ENCODE measurements at places on chromosomes 6 and 20. TPM values are rescaled to one million over a fixed set of nuclear protein-coding genes. Genes with fewer than 3 reads are reported as not detected.

The BPIFA3 gene
- not detected for total RNA-seq

The FNDC1 gene
- 10.5 TPM for total RNA-seq

The TTBK1 gene
- 0.07 TPM for total RNA-seq

The FAM50B gene
- 1.6 TPM for total RNA-seq

DNA sequence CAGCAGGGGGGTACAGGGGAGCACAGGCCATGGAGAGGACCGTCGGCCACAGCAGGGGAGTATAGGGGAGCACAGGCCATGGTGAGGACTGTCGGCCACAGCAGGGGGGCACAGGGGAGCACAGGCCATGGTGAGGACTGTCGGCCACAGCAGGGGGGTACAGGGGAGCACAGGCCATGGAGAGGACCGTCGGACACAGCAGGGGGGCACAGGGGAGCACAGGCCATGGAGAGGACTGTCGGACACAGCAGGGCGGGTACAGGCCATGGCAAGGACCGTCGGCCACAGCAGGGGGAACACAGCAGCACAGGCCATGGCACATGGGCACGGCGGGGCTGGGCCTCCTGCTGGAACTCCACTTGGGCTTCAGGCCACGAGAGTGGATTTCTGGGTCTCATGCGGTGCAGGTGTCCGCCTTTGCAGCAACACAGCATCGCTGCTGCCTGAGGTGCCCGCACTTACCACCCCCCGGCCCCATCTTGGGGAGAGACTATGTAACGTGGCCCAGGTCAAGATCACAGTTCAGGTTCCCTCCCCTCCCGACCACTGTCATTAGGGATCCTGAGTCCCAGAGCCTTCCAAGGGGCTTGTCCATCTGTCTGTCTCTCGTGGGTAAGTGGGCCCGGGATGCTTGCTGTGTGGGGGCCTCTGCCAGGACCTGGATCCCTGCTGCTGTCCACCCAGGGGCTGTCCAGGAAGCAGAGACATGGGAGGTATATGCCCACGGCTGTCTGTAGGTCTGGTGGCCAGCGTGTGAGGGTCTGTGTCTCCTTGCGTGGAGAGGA lies 2.5 kb downstream of the NPBWR2 start:
- no peak overlapping the region for H3K27ac ChIP-seq
- peak; percentile 84 for DNase-seq
- peaks cover 32% of the 10 kb centered on the region for H3K27me3 ChIP-seq
- H3K4me3 ChIP-seq, result no peak overlapping the region
- H3K4me1 ChIP-seq, result peaks cover 3% of the 10 kb centered on the region

- H3K4me3 ChIP-seq, result peak overlapping the region; percentile 53
- H3K27ac ChIP-seq, result peak overlapping the region; percentile 98
- no peak for DNase-seq
- H3K27me3 ChIP-seq, result no peaks in the 10 kb centered on the region
- peaks cover 52% of the 10 kb centered on the region for H3K4me1 ChIP-seq
Measured at GRCh38 chr20:58908221-58908620, 55.7 kb downstream of the GNAS start.

DNA sequence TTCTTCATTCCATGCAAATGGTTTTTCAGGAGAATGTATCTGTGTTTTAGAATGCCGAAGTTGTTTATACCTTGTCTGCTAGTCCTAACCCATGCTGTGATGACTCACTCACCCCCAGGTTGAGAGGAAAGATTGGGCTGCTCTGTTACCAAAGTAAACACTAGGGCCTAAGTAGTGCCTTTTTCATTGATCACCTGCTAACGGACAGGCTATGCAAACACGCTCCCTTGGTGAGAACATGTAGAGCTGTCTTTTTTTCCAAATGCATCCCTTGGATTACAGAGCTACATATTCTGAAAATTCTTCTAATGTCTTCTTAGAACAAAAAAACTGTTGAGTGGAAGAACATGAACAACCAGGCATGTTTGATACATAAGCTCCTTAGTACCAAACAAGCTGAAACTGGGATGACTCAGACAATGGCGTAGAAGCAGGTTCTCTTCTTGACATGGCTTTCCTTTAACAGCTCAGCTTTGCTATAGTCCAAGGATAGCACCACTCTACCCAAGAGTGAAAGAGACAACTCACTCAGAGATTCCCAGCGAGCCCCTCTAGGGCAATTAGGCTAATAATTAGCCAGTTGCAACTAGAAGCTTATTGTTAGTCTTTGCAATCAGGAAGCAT lies 20.5 kb downstream of the PERP start:
- no peak overlapping the region for H3K27ac ChIP-seq
- no peak overlapping the region for H3K4me3 ChIP-seq
- H3K27me3 ChIP-seq, result no peaks in the 10 kb centered on the region

- peak overlapping the region; percentile 46 for H3K4me3 ChIP-seq
- H3K4me1 ChIP-seq, result peaks cover 37% of the 10 kb centered on the region
- DNase-seq, result no peak
- H3K36me3 ChIP-seq, result no peaks in the 10 kb centered on the region
Measured at GRCh38 chr6:17032988-17033634, 68.7 kb upstream of the STMND1 start.

DNA sequence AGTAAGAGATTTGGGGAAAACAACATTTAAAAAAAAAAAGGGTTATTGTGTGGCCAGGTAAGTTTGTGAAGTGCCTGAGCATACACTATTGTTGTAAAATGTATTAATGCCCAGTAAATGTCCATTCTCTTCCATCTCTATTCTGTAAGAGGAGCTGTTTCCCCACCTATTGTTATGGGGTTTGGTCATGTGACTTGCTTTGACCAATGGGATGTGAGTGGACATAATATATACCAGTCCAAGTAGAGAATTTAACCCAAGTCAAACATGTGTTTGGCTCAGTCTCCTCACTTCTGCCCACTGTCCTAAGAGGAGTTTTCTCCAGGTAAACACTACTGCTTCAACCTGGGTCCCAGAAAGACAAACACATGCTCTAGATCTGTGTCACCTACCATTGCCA lies 377.1 kb downstream of the FOXA2 start:
- no peaks in the 10 kb centered on the region for H3K36me3 ChIP-seq
- H3K27me3 ChIP-seq, result no peaks in the 10 kb centered on the region
- no peak overlapping the region for H3K4me3 ChIP-seq
- no peaks in the 10 kb centered on the region for H3K4me1 ChIP-seq
- no peak for DNase-seq

DNA sequence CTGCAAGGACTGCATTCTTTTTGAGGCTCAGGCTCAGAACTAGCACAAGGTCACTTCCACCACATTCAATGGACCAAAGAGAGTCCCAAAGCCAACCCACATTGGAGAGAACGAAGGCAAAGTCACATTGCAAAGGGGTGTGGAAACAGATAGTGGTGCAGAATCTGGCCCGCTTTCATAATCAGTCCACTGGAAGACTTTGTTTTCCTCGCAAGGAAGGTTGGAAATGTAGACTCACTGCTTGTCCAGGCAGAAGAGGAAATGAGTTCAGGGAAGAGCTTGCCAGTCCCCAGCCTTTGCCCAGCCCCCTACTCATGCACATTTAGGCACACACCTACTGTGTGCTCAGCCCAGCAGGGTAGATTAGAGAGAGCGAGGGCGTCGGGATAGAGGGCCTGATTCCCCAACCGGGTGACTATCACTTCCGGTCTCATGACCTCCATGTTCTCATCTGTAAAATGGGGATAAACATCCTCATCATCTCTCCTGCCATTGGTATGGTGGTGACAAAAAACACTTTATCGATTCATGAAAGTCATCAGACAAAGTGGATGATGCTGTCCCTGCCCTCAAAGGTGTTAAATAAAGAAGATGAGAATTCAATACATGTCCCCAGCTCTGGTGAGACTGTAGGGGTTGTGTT lies 24.3 kb upstream of the CCN5 start:
- H3K4me3 ChIP-seq, result no peak overlapping the region
- no peaks in the 10 kb centered on the region for H3K27me3 ChIP-seq
- peaks cover 2% of the 10 kb centered on the region for H3K36me3 ChIP-seq
- no peak overlapping the region for H3K27ac ChIP-seq
- peaks cover 54% of the 10 kb centered on the region for H3K4me1 ChIP-seq
- DNase-seq, result no peak

DNA sequence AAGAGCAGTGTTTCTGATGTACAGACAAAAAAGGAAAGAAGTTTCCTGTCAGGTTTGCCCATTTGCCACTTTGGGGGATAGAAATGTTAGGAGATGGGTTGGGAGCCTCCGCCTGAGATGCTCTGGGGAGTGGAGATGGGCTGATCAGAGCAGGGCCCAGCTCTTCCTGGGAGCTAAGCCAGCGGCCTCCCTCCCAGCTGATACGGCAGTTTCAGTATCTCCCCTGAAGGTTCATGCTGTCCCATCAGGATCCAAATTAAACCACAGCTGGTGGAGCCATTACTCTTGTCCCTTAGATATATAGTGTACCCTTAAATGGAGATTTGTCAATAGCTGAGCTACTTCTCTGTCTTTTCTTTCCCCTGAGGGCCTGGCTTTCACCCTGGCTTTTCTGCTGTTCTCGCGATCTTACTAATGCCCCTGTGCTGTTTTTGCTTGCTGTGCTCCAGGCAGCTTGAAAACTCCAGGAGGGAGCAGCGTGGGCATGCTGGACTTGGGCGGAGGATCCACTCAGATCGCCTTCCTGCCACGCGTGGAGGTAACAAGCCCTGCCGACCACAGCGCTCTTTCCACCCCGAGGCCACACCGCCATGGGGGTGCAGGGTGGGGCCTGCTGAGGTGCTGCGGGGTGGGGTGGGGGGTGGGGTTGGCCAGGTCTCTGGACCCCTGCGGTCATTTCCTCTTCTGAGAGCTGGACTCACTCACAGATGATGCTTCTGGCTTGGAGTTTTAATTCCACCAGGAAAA lies 20.9 kb downstream of the ENTPD6 start:
- no peak for DNase-seq
- H3K36me3 ChIP-seq, result peaks cover 29% of the 10 kb centered on the region
- H3K27ac ChIP-seq, result no peak overlapping the region
- no peaks in the 10 kb centered on the region for H3K27me3 ChIP-seq
- H3K4me3 ChIP-seq, result no peak overlapping the region
- peaks cover 8% of the 10 kb centered on the region for H3K4me1 ChIP-seq

GRCh38 chr6:83517500-83517899 lies 5.2 kb downstream of the PRSS35 start:
- H3K4me3 ChIP-seq, result no peak overlapping the region
- H3K4me1 ChIP-seq, result peaks cover 48% of the 10 kb centered on the region
- H3K36me3 ChIP-seq, result peaks cover 7% of the 10 kb centered on the region
- H3K27me3 ChIP-seq, result no peaks in the 10 kb centered on the region

GRCh38 chr6:118890997-118891790 lies 2.8 kb upstream of the ASF1A start:
- H3K27ac ChIP-seq, result no peak overlapping the region
- peaks cover 1% of the 10 kb centered on the region for H3K36me3 ChIP-seq
- H3K4me1 ChIP-seq, result peaks cover 30% of the 10 kb centered on the region
- no peak overlapping the region for H3K4me3 ChIP-seq

DNA sequence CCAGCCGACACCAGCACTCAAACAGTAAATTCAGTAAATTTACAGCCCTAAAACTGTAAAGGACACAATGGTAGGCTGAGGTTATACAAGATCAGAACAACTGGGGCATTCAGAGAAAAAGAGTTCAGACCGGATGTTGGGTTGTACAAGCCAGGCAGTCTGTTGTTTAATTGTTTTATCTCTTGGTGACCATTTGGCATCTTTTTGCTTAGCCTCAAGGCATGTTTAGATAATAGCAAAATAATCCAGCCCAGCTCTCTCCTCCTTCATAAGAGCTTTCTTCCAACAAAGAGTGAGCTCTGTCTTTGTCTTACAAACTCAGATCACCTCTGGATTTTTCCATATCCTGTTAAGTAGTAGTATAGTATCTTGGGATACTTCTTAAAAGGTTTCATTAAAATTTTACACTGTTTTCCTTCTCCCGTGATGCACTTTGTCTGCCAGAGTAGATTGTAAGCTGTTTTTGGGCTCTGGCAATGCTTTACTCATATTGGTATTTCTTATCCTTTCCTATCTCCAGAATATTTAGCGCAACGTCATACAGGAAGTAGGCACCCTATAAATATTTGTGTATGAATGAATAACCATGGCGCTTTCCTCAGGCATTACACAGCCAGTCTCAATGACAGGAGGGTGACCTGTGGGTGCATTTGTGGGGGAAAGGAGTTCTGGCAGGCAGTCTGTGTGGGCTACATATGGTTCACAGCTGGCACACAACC lies 35.6 kb upstream of the TRAM2 start:
- H3K27ac ChIP-seq, result no peak overlapping the region
- H3K36me3 ChIP-seq, result no peaks in the 10 kb centered on the region
- H3K4me3 ChIP-seq, result no peak overlapping the region

DNA sequence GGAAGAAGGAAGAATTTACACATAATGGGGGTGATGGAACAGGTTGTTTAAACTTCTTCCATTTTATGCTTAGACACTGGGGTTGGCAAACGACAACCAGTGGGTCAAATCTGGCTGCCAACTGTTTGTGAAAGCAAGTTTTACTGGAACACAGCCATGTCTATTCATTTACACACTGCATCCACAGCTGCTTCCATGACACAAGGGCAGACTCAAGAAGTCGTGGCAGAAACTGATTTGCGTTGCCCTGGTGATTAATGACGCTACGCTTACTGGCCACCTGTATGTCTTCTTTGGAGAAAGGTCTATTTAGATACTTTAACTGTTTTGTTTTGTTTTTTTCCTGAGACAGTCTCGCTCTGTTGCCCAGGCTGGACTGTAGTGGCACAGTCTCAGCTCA lies 19.0 kb downstream of the CTCFL start:
- no peaks in the 10 kb centered on the region for H3K27me3 ChIP-seq
- H3K4me3 ChIP-seq, result no peak overlapping the region
- no peak overlapping the region for H3K27ac ChIP-seq
- DNase-seq, result no peak
- H3K36me3 ChIP-seq, result no peaks in the 10 kb centered on the region

- H3K4me3 ChIP-seq, result peak overlapping the region; percentile 99
- H3K4me1 ChIP-seq, result peaks cover 54% of the 10 kb centered on the region
- peaks cover 23% of the 10 kb centered on the region for H3K36me3 ChIP-seq
- no peak for DNase-seq
- no peaks in the 10 kb centered on the region for H3K27me3 ChIP-seq
Measured at GRCh38 chr6:85677234-85677956, 34.7 kb upstream of the SYNCRIP start.

DNA sequence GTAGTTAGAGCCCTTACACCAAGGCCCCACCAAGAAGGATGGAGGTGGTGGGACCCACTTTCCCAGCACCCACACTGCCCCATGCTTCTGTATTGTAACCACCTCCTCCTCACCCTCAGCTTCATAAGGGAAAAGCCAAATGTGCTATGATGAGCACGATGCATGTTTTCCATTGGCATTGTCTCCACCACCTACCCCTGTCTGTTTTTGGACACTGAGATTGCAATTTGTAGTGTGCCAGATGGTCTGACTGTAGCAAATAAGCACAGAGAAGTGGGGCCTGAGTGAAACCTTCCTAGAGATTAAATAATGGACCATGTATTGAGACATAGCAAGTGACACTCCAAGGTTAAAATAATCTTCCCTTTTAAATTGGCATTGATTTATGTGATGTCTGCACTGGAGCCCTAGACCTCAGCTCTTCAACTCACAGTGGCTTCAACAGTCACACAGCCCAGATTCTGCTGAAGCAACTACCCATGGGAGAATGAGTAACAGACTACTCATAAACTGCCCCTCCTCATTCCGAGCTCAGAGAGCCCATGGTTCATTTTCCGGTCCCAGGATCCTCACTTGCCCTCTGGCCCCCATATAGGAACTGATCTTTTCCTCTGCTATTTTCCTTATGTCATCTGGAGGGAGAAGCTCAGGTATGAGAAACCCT lies 177.9 kb downstream of the COL9A1 start:
- H3K4me3 ChIP-seq, result no peak overlapping the region
- peaks cover 3% of the 10 kb centered on the region for H3K27me3 ChIP-seq
- H3K36me3 ChIP-seq, result no peaks in the 10 kb centered on the region

- no peak for DNase-seq
- no peak overlapping the region for H3K4me3 ChIP-seq
- H3K36me3 ChIP-seq, result no peaks in the 10 kb centered on the region
- H3K4me1 ChIP-seq, result peaks cover 5% of the 10 kb centered on the region
Measured at GRCh38 chr6:116536216-116536621, 9.3 kb downstream of the TRAPPC3L start.

GRCh38 chr6:162058281-162058875 lies 669.2 kb downstream of the PRKN start:
- H3K4me1 ChIP-seq, result peaks cover 43% of the 10 kb centered on the region
- H3K27me3 ChIP-seq, result no peaks in the 10 kb centered on the region
- peak overlapping the region; percentile 66 for H3K27ac ChIP-seq
